ENCODE measurements at places on chromosomes 5 and 9. TPM values are rescaled to one million over a fixed set of nuclear protein-coding genes. Genes with fewer than 3 reads are reported as not detected.

Gene SLC45A2
- total RNA-seq: not detected

Gene PPP3R2
- total RNA-seq: not detected

DNA sequence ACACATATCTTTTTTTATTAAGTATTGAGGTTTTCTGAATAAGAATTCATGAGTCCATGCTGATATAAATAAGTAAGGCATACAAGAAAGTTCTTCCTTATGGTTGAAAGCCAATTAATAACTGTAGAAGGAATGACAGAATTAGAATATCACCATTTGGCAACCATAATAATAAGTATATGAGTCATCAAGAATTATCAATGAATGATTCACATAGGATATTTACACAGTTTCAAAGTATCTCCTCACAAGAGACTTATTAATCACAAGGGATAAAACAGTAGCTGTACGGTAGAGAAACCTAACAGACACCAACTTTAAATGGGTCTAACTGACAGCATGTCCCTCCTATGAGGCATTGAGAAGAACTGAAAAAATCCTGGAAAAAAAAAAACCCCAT, 161.6 kb downstream of the NR3C1 start:
- H3K4me3 ChIP-seq: no peak overlapping the region
- no peak overlapping the region for H3K27ac ChIP-seq
- H3K36me3 ChIP-seq: peaks cover 3% of the 10 kb centered on the region
- H3K27me3 ChIP-seq: peaks cover 6% of the 10 kb centered on the region
- H3K4me1 ChIP-seq: no peaks in the 10 kb centered on the region

DNA sequence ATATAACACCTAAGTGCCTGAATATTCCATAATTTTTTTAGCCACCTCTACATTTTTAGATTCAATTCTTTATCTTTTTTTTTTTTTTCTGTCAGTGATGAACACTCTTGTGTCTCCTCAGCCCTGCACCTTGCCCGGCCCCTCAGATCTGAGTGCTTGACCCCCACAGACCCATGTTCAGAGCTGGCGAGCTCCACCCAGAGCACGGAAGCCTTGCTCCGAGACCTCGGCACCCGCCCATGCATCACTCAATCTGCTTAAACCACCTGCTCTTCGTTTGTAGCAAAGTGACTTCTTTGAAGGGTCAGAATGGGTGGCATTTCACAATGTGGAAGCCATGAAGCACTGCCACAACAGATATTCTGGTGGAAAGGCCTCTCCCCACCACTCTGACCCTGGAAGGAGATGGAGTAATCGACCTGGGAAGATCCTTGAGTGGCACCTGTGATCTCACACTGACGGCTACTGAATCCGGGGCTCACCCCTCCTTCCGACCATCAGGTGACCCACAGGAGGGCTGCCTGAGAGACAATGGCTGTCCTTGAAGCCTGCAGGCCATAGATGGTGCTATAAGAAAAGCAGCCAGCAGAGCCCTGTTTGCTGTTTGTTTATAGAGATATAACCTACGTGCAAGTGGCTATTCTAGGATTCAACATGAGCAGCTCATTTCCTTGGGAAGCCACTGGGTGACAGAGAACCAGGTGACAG, 261.1 kb upstream of the IRX4 start:
- H3K27me3 ChIP-seq: peaks cover 6% of the 10 kb centered on the region
- no peak overlapping the region for H3K4me3 ChIP-seq
- no peak for DNase-seq
- H3K4me1 ChIP-seq: peaks cover under 1% of the 10 kb centered on the region

GRCh38 chr5:112418659-112419163, 366 bp downstream of the EPB41L4A start:
- peaks cover 10% of the 10 kb centered on the region for H3K4me1 ChIP-seq
- peak; percentile 1 for DNase-seq
- peak overlapping the region; percentile 86 for H3K4me3 ChIP-seq
- H3K27me3 ChIP-seq: peaks cover 55% of the 10 kb centered on the region
- no peak overlapping the region for H3K27ac ChIP-seq

DNA sequence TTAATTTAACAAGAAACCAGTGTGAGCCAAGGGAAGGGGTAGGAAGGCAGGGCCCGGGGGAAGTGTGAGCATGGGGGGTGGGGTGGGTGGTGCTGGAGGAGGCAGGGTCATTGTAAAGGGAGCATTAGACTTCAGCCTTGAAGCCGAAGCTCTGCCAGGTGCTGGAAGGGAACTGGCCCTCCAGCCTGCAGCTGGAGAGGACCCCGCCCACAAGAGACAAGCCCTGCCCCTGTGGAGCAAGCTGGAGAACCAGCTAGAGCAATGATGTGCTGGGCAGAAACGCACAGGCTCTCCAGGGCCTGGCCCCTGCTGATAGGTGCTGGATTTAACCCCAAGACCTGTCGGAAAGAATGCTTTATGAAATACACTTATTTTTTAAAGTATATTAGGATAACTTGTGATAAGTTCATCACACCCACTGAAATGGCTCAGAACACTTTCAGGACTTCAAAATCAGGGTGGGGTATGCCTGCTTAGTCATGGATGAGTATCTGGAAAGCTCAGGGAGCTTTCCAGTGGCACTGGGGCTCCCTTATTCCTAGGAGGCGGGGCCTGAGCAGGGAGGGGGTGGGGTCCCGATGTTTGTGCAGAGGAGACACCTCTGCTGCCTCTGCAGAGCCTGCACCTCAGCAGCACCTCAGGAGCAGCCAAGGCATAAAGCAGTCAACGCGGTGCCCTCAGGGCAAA, 27.1 kb downstream of the UBE2QL1 start:
- H3K36me3 ChIP-seq: no peaks in the 10 kb centered on the region
- H3K27me3 ChIP-seq: peaks cover 16% of the 10 kb centered on the region
- no peak overlapping the region for H3K27ac ChIP-seq
- no peak for DNase-seq

DNA sequence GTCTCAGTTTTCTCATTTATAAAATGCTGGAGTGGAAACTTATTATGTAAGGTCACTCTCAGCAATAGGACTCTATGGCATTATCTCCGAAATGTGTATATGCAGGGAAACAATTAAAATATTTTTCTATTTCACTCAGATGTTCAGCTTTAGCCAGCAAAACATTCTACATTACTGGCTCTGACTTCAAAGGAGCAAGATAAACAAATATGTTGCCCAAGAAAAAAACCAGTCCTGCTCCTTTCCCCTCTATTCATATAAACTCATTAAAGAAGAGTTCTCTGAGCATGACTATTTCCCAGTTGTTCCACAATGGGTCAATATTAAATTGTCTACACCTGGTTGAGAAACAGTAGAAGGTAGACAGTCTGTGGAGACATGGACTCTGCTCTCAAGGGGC, 155.0 kb downstream of the NPR3 start:
- no peaks in the 10 kb centered on the region for H3K4me1 ChIP-seq
- H3K4me3 ChIP-seq: no peak overlapping the region
- H3K27ac ChIP-seq: no peak overlapping the region
- H3K36me3 ChIP-seq: no peaks in the 10 kb centered on the region
- no peaks in the 10 kb centered on the region for H3K27me3 ChIP-seq

- DNase-seq: no peak
- H3K27me3 ChIP-seq: no peaks in the 10 kb centered on the region
- peaks cover 12% of the 10 kb centered on the region for H3K36me3 ChIP-seq
- H3K4me3 ChIP-seq: peak overlapping the region; percentile 41
These were observed 2.9 kb upstream of the FNBP1 start for GRCh38 chr9:130045725-130046450.

GRCh38 chr5:159409801-159410200, 79.5 kb upstream of the IL12B start:
- peaks cover 47% of the 10 kb centered on the region for H3K27me3 ChIP-seq
- H3K36me3 ChIP-seq: no peaks in the 10 kb centered on the region
- H3K4me3 ChIP-seq: no peak overlapping the region
- H3K27ac ChIP-seq: peak overlapping the region; percentile 92

- no peak overlapping the region for H3K4me3 ChIP-seq
- no peak overlapping the region for H3K27ac ChIP-seq
- no peak for DNase-seq
- H3K27me3 ChIP-seq: peaks cover 12% of the 10 kb centered on the region
These were observed 73.7 kb upstream of the MTAP start for GRCh38 chr9:21728781-21729180.
